ENCODE measurements at places on chromosomes 6 and 20.

GRCh38 chr20:46827718-46828458 lies 66.8 kb upstream of the EYA2 start:
- no peak for DNase-seq

GRCh38 chr20:53097371-53097770 lies 125.2 kb downstream of the TSHZ2 start:
- no peak for DNase-seq

- DNase-seq: no peak
Measured at GRCh38 chr6:155325700-155326516, 11.6 kb upstream of the TFB1M start.

GRCh38 chr6:139909992-139910391 lies 535.5 kb upstream of the CITED2 start:
- DNase-seq: no peak

DNA sequence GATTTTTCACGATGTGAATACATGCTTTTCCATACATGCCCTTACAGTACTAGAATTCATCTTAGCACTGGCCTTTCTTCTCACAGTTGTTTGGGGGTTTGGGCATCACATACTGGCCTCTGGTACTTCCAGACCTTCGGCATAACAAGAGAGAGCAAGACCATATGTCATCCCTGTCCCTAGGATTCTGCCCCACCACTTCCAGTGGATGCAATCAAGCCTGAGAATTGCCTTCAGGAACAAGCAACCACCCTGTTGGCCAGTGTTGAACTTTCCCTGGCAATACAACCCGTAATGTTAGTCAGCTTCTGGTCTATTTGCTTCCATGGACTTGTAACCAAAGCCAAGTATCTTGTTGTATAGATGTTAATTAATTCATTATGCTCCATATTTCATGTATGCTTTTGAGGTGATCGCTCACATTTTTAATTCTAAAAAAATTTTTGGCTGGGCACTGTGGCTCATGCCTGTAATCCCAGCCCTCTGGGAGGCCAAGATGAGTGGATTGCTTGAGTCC lies 15.4 kb upstream of the SLPI start:
- no peak for DNase-seq

- no peak for DNase-seq
Measured at GRCh38 chr20:61288331-61288784, 36.3 kb downstream of the CDH4 start.

GRCh38 chr20:8272766-8273165 lies 140.7 kb downstream of the PLCB1 start:
- DNase-seq: no peak

DNA sequence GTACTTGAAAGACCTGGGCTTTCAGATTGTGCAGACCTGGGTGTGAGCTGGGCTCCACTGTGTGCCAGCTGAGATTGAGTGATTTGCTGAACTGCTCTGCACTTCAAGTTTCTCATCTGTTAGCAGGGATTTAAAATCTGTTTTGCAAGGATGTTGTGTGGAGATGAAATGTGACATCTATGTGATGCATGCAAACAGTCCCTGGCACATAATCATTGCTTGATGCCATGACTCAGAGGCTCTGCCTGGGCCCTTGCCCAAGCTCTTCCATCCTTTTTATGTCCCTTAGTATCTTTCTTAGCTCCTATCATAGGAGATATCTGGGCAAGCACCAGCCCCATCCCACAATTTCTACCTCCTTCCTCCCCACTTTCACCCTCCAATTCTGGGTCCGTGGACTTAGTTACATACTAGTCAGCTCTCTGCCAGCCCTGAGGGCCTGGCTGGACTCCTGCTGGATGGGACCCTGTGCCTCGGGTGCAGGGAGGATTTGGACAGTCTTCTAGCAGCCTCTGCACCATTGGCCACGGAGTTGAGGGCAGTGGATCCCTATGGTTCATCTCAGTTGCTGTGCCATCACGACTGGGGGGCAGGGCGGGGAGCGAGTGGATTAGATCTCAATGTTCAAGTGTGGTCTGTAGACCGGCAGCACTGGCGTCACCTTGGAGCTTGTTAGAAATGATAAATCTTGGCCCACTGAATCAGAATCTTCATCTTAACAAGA lies 103.6 kb downstream of the MAP3K7 start:
- no peak for DNase-seq

DNA sequence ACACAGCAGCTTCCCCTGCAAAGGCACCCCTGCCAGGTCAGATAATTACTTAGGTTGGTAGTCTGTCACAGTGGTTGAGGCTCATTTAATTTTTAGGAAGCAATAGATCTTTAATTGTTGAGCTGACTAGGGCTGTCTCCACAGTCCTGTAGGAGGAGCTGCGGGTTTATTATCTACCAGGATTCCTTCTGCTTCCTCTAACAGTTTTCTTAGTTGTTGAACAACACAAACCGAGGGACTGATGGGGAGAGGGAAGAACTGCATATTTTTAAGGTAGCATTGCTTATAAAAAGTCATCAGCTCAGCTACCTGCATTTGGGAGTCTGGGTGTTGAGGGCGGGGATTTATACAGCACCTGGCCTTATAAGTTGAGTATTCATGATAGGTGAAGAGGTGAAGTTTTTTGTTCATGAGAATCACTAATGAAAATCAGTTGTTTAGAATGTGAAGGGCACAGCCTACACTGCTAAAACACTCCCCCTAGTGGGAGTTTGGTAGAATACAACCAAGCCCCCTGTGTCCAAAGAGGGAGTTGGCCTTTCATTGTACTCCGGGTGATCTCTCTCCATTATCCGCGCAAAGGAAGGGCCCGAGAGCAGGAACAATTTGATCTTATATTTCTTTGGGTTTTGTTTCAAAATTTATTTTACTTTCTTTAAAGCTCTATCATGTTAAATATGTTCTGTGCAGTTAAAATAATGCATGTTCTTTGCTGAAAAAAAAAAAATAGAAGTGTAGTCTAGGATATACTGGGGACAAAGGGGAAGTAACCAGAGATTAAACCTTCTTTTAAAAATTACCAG lies 69.6 kb downstream of the SSR1 start:
- DNase-seq: no peak

DNA sequence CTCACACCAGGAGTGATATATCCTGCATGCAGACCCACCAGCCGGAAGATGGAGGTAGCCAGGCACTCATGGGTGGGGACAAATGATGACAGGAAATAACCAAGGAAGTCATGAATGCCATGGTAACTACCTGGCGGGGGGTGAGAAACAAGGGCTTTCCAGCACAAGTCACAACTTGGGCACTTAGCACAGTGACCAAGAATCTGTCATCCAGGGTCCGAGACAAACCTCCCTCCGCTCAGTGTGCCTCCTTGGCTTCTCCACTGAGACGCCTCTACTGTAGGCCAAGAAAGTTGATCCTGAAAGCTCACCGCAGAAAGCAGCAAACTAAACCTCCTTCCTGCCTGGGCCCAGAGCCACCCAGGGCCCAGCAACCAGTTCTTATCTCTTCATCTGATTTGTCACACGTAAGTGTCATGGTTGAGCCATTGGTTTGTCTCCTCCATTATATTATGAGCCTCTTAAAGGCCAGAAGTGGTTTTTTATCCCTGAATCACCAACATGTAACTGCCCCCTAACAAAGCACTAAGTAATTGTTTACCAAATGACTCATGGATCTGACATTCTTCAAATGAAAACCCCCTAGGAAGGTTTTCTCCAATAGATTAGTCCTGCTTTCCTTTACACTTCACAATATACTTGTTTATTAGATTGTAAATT lies 84.3 kb upstream of the TAB2 start:
- no peak for DNase-seq

Measured in stimulated activated CD8-positive, alpha-beta memory T cell treated with anti-CD3 and anti-CD28 coated beads, Interleukin-7, amount 100 ng/mL, for 24 hours (primary cell).